ENCODE measurements at places on chromosomes 16 and 17.

DNA sequence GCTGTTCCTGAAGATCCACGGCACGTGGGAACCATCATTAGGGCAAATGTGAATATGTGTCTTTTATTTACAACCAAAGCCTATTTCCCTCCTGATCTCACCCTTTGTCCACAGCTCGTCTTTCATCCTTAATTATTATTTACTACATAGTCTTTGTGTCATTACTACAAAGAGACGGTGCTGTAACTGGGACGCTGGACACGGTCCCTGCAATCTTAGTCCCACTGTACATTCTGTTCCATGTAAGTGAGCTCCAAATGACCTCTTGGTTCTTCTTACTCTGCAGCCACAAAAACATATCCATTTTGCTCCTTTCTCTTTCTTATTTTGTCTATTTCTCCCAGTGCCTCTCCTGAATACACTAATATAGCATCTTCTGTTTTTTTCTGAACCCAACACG, 12.7 kb upstream of the KRT23 start:
- no peak for DNase-seq

GRCh38 chr16:29742683-29743275, 3.0 kb downstream of the C16orf54 start:
- no peak for DNase-seq

GRCh38 chr17:46983782-46984181, 4.7 kb upstream of the RPRML start:
- DNase-seq, result no peak

DNA sequence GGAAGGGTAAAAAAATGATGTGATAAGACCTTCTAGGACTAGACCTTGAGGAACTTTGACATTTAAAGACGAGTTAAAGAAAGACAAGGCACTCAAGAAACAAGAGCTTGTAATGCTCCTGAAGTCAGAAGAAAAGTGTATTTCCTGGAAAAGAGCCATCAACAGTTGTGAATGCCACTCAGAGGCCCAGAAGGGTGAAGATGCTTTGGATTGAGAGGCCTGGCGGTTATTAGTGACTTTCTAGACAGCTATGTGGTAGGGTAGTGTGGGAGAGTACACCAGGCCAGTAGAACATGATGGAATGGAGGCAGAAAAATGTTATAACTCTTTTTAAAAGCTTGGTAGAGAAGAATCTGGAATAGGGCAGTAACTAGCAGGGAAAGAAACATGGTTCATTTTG, 34.1 kb upstream of the ANKFN1 start:
- no peak for DNase-seq

DNA sequence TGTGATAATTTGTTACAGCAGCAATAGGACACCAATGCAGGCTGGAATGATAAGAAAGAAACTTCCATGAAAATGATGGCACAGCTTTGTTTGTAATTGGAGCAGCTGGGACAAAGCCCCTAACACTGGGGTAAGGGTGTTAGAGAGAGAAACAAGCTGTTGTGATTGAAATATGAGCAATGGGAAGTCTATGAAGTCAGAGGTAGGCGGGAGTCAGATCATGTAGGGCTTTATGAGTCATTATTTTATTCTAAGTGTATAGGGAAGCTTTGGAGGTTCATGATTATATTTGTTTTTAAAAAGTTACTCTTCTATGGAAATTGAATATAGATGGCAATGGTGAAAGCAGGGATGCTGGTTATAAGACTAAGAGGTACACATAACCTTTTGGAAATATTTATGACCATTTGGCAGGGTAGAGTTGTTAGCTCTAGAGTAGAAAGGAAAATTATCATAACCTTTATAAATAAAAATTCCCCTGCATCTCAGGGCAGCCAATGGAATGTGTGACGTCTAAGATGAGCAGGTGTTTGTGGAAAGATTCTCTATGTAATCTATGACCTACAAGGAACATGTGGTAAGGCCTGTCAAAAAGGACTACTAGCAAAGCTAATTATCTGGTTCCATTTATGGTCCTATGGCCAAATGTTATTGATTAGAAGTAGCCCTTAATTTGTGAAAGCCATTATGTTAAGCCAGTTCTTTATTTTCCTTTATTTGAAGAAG, 85.6 kb downstream of the KCNJ2 start:
- peak; percentile 22 for DNase-seq

- no peak for DNase-seq
Observed at GRCh38 chr16:75323933-75324332, 72.5 kb upstream of the BCAR1 start.

GRCh38 chr16:286491-287297, 3.7 kb downstream of the PDIA2 start:
- no peak for DNase-seq

DNA sequence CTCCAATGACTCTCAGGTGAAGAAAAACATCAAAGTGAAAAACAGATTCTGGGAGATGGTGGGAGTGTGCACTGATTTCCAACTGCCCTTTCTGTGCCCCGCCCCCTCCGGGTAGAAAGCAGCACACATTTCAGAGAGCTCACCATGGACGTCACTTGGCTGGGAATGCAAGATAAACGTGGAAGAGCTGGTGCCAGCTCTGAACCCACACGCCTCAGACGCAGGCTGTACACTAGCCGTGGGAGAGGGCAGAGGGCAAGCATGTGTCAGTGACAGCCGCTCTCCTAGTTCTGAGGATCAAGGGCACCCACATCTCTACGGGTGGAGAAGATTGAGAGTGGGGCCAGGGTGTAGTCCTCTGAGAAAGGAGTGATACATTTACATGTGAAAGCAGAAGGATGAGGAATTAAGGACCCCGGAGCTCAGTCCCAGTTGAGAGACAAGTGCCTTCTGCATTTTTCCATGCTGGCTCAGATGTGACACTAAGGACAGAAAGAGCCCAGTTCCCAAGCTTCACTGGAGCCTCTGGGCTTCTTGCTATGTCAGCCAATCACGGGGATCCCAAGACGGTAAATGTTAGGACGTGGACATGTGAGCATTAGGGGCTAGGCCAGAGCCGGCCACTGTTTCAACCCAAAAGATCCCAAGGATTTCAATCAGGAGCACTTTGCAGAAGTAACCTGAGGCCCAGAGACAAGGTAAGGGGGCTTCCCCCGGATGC, 101.3 kb downstream of the ZFHX3 start:
- peak; percentile 8 for DNase-seq

Data from fibroblast of mammary gland (primary cell).